Calu3 (cell line): ENCODE measurements at places on chromosomes 7 and 10.

GRCh38 chr10:44975431-44976331, 2.9 kb downstream of the DEPP1 start:
- peak; percentile 83 for DNase-seq

GRCh38 chr7:33776788-33777187, 128.6 kb upstream of the BMPER start:
- no peak for DNase-seq

- no peak for DNase-seq
Observed at GRCh38 chr7:41886262-41886900, 183.5 kb upstream of the INHBA start.

DNA sequence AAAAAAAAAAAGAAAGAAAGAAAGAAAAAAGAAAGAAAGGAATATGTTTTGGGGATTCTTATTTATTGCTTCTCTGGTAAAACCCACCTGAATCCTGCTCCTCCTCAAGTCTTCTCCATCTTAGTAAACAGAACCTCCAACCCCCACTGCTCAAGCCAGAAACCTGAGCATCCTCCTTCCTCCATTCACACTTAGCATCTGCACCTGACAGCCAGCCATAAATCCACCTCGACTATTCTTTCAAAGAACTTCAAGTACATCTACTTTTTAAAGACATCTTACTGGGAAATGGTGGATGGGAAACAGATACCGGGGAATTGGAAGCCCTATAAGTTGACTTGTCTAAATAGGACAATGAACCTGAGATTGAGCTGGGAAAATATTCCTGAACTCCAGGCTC, 519.9 kb upstream of the DPP6 start:
- no peak for DNase-seq

- no peak for DNase-seq
Observed at GRCh38 chr7:158741294-158741666, 36.7 kb upstream of the NCAPG2 start.

- peak; percentile 60 for DNase-seq
Observed at GRCh38 chr7:2247141-2247995, 5.3 kb downstream of the NUDT1 start.

GRCh38 chr7:17298840-17299482, 509 bp downstream of the AHR start:
- DNase-seq, result peak; percentile 70

GRCh38 chr7:55108401-55108800, 89.6 kb downstream of the EGFR start:
- no peak for DNase-seq

DNA sequence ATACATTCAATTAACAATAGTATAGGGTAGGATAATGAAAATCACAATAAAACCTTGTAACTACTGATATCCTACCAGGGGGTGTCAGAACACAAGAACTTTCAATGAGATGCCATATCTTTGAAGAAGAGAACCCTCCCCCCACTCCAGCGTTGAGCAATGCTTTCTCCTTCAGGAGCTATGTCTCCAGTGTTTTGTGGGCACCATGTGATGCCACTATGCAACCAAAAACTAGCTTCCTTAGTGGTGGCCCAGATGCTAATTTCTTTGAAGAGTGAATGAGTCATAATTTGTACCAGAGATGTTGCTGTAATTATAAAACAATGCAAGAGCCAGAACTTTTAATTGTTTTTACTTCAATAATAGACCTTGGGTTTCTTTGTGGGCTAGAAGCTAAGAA, 76.0 kb upstream of the ADO start:
- DNase-seq, result no peak

- no peak for DNase-seq
Observed at GRCh38 chr7:65221683-65222082, 152.0 kb upstream of the ZNF92 start.

DNA sequence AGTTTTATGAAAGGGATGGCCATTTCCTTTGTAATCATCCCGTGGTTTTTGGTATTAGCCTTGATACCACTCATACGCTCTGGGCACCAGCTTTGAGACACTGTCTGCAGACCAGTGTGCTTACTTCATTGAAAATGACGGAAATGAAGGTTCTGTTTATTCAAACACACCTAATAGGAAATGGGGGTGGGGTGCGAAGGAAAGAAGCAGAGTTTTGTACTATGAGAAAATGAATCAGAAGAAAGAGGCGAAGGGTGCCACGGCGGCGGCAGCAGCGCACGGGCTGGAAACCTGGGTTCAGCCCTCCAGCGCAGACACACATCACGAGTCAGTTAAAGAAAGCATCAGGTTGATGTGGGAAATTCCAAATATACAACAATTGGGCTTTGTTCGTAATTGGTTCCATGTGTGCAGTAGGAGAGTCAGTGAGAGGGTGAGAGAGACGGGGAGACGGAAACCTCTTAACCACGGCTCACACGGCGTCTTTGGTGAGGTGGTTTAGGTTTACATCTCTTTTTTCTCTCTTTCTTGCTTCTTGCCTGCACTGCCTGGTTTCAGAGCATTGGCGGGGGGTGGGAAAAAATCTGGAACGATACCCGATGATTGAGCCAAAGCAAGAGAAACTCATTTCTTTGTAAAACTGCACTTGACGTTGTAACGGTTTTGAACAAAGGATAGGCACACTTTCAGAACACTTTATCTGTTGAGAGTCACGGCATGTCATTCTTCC, 321.2 kb downstream of the FRMD4A start:
- DNase-seq, result peak; percentile 50

DNA sequence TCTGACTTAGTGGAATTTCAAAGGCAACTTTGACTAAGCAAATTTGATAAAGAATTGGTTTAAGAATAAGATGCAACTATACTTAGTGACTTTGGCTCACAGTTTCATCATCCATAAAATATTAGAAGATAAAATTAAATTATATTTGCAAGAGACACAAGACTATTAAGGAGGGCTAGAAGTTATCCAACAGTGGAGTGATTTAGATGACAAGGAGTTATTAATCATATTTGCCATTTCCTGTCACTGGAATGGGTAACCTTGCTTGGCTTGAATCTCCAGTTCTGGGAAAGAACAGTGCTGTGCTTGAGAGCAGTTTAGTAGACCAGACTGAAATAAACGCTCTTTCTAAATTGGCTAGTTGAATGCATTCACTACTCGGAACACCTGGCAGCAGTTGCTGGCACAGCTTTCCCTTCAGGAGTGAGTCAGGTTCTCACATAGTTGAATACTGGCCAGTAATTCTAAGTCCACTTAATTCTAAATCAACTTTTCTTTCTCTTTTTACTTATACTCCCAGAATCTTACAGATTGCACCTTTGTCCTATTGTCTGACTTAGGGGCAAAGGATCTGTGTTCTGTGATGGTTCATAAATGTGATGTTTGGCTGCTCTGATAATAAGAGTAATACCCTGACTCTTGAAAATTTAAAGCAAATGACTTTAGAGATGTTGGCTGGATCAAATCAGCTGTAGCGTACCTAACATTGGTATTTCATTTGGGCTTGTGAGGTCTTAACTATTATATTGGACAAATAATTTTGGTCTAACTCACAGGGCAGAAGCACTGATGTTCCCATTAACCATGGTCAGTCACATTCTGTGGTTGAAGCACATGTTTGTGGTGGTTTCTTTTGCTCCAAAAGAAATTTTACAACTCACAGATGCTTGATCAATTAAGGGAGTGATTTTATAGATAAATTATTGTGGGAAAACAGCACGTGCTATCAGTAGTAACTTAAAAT, 16.6 kb downstream of the STMP1 start:
- DNase-seq, result no peak

GRCh38 chr10:117938104-117938503, 108.6 kb downstream of the RAB11FIP2 start:
- no peak for DNase-seq

DNA sequence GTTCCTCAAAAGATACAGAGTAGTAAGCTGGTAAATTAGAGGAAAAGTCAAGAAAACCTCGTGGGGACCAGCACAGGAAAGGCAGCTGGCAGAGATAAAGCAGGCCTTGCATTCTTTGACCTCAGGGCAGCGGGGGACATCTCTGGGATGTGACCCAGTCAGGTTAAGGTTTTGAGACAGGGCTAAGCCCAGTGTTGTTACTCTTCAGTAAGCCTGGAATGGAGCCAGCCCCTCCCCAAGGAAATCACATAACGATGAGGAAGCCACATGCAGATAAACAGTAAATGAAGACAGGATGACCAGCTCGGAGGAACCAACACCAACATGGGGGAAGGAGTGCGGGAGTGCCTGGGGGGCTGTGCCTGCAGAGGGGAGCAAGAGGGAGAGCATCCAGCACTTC, 99.6 kb downstream of the JAZF1 start:
- DNase-seq, result no peak

DNA sequence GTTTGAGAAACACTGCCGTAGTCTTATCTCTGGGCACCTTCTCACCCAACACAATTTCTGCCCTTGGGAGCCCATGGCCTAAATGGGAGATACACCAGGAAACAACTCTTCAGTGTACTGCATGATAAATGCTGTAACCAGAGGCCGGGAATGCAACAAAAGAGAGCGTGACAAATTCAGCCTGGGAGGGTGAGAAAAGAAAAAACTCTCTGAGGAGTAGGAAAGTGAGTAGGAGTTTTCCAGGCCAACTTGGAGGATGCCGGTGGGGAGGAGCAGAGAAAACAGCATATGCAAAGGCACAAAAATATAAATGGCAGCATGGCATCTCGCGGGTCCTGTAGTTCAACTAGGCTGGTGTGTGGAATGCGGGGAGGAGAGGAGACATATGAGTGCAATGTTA, 624.5 kb downstream of the PARD3 start:
- DNase-seq, result no peak

GRCh38 chr7:44289341-44290251, 35.8 kb downstream of the CAMK2B start:
- no peak for DNase-seq

GRCh38 chr7:34747867-34748727, 90.1 kb downstream of the NPSR1 start:
- peak; percentile 97 for DNase-seq

DNA sequence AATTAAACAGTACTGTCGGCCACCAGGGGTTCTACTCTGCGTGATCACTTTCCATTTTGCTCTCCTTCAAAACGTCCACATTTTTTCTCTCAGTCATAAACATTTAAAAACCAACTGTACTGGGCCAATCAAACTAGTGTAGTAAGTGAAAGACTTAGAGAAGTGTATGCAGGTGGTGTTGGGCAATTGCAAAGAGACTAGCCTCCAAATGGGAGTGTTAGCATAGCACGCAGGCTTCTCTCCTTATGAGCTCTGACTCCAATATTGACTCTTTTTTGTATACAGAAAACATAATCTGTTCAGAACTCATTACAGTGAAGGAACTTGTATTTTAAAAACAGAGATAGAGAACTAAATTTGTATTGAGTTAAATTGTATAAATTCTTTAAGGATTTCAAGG, 150.6 kb downstream of the SDK1 start:
- no peak for DNase-seq

GRCh38 chr7:152513861-152514770, 78.3 kb upstream of the KMT2C start:
- DNase-seq, result no peak

DNA sequence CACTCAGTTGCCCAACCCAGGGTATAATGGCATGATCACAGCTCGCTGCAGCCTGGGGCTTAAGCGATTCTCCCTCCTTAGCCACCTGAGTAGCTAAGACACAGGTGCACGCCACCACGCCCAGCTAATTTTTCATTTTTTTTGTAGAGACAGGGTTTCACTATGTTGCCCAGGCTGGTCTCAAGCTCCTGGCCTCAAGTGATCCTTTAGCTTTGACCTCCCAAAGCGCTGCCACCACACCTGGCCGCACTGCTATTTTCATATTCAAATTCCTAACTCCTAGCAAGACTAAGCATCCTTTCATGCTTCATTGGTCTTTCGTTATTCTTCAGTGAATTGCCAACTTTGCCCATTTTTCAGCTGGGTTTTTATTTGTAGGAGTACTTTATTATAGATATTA, 30.4 kb upstream of the DAGLB start:
- no peak for DNase-seq

- no peak for DNase-seq
Observed at GRCh38 chr10:106897719-106898118, 266.8 kb downstream of the SORCS1 start.

DNA sequence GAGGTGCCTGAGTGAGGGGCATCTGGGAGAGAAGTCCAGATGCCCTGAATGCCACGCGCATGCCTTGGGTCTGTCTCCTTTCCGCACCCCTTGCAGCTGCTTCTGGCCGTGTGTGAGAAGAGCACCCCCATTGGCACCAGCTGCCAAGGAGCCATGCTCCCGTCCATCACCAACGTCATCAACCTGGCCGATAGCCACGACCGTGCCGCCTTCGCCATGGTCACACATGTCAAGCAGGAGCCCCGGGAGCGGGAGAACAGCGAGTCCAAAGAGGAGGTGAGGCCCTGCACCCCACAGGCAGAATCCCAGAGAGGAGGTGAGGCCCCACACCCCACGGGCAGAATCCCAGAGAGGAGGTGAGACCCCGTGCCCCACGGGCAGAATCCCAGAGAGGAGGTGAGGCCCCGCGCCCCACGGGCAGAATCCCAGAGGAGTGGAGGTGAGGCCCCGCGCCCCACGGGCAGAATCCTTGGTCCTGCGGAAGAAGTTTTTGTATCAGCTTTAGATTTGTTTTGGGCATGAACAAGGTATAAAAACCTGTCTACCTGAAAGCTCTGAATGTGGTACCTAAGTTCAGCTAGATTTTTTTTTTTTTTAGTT, 91.8 kb downstream of the TRRAP start:
- DNase-seq, result no peak

DNA sequence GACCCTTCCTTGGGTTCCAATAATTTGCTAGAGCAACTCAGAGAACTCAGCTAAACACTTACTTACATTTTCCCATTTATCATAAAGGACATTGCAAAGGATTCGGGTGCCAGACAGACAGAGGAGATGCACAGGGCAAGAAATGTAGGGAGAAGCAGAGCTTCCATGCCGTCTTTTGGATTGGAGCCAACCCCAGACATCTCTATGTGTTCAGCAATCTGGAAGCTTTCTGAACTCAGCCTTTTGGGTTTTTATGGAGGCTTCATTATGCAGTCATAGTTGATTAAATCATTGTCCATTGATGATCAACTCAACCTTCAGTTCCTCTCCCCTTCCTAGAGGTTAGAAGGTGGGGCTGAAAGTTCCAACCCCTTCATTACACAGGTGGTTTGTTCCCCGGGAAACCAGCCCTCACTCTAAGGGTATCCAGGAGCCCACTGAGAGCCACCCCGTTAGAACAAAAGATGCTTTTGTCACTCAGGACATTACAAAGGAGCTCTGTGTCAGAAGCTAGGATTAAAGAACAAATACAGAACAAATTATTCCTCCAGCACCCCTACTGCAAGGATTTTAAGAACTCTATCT, 211.9 kb upstream of the VSTM2A start:
- DNase-seq, result no peak
